ENCODE measurements at places on chromosomes 3 and 15.

DNA sequence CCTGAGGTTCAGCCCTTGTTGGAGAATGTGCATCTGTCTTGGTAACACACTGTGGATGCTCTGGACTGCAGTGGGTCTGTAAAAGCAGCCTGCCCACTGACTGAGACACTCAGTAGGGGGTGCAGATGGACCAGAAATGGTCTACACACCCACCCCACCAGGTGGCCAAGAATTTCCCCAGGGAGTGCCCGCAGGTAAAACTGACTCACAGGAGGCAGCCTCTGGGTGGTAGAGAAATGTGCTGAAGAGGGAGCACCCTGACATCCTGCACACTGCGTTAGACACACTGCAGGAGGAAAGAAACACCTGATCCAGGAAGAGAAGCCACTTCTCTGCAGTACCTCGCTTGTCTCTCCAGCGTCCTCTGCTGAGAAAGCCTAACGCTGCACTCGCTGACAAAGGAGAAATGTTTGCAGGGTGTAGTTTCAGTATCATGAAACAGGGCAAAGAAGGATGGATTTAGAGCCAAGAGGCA is 109.5 kb upstream of the ABHD17C start:
- no peak for DNase-seq

- no peak for DNase-seq
Observed at GRCh38 chr3:56154297-56154696, 314.0 kb downstream of the ERC2 start.

GRCh38 chr3:149647812-149648211 is 10.0 kb downstream of the WWTR1 start:
- no peak for DNase-seq

- DNase-seq: no peak
Observed at GRCh38 chr3:141399200-141399599, 30.9 kb downstream of the ZBTB38 start.

DNA sequence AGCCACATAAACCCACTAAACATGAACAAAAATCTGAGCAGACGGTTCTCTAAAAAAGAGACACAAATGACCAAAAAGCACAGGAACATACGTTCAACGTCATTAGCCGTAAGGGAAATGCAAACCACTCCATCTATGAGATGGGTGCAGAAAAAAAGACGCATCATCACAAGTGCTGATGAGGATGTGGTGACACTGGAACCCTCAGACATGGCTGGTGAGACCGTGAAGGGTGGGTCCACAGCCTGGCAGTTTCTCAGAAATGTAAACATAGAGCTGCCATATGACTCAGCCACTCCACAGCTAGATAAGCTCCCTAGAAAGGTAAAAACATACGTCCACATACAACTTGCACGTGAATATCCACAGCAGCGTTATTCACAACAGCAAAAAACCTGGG is 23.3 kb downstream of the PCSK6 start:
- no peak for DNase-seq

- DNase-seq: no peak
Observed at GRCh38 chr15:80984856-80985255, 4.8 kb downstream of the MESD start.
